LHCN-M2 (cell line): ENCODE measurements at places on chromosomes 3 and 15. TPM values are rescaled to one million over a fixed set of nuclear protein-coding genes. Genes with fewer than 3 reads are reported as not detected.

GRCh38 chr15:64251121-64251520 is 88.3 kb upstream of the PPIB start:
- peak; percentile 19 for DNase-seq

- DNase-seq = peak; percentile 75
Observed at GRCh38 chr3:9946112-9947024, 5.8 kb downstream of the PRRT3 start.

DNA sequence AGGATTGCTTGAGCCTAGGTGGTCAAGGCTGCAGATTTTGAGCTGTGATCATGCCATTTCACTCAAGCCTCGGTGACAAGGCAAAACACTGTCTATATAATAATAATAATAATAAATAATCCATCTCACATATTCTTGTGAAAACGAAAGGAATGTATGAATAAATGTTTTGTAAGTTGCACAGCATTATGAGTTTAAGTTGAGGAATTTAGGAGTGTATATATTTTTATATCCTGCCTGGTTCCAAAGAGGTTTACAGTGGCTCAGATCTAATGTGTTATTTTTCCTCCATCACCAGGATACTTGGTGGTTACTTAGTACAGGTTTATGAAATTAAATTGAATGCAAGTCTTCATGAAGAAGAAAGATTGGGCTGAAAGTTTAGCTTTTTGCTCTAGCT is 77.2 kb downstream of the ATG7 start:
- no peak for DNase-seq

DNA sequence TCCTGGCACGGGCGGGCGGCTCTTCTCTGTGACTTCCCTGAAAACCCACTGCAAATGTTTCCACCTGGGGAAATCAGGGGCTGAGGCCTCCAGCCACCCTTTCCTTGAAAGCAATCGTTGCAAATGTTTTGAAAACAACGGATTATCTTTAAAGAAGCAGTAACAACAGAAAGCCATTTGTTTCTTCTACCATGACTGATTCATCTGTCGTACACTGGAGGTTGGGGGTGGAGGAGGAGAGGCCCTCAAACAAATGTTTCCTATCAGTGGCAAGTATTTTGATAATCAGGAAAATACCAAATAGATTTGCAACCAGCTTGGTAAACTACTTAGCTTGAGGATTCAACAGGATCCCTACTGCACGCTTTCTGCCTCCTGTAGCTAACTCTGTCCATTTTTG is 114.9 kb downstream of the PDZRN3 start:
- DNase-seq = no peak

DNA sequence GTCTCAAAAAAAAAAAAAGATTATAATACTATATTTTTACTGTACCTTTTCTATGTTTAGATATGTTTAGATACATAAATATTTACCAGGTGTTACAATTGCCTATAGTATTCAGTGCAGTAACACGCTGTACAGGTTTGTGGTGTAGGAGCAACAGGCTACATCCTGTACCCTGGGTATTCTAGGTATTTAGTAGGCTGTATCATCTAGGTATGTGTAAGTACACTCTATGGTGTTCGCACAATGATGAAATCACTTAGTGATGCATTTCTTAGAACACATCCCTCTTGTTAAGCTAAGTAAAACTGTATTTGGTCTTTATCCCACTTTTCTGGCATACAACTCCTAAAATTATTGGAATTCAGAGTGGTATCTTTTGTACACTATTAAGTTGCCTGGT is 77.8 kb downstream of the CDC25A start:
- DNase-seq = no peak

DNA sequence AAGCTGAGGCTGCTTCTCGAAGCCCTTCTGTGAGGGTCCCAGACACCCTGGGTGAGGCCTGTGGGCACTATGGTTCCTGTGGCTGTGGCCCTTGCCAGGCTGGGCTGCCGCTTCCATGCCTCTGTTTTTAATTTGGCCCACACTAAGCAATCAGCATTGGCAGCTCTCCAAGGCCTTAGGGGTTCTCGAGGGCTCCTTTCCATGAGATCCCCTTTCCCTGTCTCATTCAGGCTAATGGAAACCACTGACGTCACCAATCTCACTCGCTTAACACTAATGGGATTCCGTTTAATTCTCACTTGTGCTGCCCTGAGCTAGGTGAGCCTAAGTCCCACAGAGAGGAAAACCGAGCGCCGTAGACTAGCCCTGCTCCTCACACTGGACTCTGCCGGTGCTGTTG is 60.2 kb upstream of the RAB6B start:
- DNase-seq = no peak

DNA sequence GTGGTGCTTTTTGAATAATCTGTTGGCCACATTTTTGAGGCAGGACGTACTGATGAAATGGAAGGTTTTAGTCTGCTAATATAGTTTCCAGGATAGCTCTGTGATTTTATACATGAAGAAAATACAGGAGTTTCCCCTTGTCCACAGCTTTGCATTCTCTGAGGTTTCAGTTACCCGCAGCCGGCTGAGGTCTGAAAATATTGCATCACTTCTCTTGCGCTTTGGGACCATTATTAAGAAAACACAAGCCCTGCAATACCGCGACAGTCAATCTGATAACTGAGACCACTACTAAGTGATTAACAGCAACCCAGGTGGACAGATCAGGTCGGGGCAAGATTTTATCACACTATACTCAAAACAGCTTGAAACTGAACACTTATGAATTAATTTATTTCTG is 33.0 kb downstream of the BLM start:
- no peak for DNase-seq

DNA sequence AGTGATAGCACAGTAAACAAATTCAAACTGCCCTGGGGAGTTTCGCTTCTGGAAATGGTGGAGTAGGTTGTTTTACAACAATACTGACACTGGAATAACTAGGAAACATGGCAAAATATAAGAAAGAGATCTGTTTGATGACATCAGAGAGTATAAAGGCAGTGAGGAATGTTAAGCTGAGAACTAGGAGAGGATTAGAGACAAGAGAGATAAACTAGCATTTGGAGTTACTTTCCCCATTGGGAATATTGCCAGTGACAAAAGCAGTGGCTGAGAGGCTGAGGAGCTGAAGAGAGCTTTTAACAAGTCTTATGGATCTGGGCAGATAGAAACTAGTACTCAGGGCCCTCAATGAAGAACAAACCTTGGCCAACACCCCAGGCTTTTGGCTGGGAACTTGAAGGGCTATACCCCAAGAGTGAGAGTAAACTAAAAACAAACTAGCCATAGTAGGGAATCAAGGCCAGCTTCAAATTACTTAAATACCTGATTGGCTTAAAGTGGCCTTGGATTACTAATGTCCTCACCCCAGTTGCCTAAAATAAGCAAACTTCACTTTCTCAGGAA is 280.4 kb downstream of the KLF13 start:
- no peak for DNase-seq

DNA sequence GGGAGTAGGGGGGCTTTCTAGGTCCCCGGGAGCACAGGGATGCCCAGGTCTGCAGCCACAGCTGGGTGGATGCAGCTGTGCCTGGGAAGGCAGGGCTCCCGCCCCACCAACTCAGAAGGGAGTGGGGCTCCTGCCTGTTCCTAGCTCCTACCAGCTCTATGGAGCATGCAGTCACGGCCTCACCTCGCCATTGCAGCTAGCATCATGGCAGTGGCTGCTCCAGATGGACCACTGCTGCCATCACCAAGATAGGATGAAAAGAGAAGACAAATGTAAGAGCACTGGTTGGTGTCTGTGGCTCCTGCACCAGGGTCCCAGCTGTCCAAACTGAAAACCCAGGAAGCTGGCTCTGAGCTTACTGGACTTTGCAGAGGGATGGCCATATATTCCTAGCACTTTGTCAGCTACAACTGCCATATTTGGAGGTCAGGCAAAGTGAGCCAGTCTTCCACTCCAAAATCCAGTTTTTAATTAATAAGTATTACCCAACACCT is 3.0 kb upstream of the LIMD1 start:
- no peak for DNase-seq

The SEMA5B gene
- 0.06 TPM in 1 of 2 replicates, not detected in the other for total RNA-seq
